ENCODE measurements at places on chromosomes 3 and 15.

GRCh38 chr3:77081240-77081661, 41.4 kb downstream of the ROBO2 start:
- no peak for DNase-seq

DNA sequence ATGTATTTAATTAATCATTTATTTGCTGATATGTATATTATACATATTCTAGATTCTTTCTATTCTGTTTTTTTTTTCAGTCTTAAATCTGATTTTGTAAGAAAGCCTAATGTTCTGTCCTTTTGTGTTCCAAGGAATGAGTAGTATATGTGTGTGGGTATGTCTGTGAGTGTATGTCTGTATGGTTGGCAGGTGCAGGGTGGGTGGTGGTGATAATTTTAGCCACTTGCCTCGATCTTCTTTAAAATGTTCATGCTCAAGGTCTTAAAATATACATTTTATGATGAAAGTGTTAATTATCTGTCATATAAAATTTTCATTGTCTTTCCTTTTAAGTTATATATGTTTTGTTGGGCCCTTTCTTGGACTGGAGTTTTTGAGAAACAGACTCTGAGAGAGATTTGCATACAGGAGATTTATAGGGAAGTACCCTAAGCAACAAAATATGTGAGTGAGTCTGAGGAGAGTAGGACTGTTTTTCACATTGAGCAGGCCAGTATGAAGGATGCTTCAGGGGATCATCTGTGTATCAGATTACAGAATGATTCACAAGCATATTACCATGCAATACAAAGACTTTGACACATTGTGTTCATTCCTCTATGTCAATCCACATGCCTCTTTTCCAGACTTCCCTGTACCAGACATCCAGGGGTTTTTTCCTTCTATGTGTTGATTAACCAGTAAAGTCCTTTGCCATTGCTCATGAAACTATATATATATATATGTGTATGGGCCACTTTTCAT, 211.0 kb upstream of the DPPA4 start:
- no peak for DNase-seq

DNA sequence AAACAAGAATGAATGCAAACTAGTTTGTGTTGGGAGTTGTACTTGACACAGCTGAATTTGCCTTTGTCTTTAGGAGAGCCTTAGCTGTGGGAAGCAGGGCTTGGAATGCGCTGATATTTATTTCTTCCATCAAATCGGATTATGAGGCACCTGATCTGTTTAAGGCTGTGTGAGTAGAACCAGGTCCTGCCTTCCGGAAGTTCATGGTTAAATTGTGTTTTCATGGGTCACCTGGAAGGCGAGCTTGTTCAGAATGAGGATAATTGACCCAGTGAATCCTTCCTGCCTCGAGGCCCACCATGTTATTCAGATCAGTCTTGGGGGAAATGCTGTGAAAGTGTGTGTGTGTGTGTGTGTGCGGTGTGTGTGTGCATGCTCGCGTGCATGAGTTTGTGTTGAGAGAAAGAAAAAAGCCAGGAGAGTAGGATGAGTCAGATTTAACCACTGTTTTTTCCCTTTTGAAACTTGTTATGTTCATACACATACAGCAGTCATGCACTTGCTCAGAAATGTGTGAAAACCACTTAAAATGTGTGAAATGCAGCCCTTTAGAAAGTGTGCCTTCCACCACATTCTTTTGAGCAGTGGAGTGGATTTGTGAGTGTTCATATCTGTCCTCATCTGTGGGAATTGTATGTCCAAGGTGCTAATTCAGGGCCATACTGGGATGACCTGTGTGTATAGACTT, 36.7 kb downstream of the SMAD3 start:
- DNase-seq, result no peak

DNA sequence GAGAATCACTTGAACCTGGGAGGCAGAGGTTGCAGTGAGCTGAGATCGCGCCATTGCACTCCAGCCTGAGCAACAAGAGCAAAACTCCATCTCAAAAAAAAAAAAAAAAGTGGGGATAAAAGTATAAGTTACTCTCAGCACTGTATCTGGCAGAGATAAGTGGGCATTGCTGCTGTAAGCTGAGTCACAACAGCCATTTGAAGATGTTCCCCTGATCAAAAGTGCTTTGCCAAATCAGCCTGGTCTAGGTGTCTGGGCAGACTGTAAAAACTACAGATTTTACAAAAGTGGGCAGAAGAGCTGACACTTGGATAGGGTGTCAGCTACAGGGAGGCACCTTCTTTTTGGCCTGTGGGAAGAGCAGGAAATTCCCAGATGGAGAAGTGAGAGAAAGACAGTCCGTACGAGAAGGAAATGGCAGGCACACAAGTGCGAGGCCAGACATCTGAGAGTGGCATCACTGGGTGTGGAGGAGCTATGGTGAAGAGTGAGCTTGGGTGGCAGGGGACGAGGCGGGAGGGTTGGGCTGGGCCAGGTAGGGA, 78.5 kb downstream of the TRAK1 start:
- DNase-seq, result no peak

DNA sequence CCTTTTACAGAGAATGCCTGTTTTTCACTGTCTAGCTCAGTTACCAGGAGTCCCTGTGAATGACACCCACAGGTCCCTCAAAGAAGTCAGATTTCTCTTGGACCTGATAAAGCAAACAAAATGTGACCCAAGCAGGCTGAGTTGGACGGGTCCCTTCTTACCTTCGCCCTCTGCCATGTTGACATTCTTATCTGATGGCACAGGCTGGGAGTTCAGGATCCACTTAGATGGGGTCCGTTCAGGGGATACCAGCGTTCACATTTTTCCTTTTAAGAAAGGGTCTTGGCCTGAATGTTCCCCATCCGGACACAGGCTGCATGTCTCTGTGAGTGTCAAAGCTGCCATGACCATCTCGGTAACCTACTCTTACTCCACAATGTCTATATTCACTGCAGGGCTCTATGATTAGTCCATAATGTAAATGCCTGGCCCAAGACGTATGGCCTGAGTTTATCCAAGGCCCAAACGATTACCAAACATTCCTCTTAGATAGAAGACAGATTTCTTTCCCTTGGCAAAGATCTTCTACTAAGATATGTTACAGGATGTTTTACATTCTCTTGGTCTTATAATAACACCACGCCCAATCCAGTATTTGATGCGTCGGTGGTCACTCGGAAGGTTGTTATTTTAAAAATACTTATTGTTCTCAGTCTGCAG, 179.1 kb downstream of the THSD4 start:
- DNase-seq, result peak; percentile 47

- DNase-seq, result no peak
Observed at GRCh38 chr3:155356594-155357370, 63.3 kb upstream of the STRIT1 start.

DNA sequence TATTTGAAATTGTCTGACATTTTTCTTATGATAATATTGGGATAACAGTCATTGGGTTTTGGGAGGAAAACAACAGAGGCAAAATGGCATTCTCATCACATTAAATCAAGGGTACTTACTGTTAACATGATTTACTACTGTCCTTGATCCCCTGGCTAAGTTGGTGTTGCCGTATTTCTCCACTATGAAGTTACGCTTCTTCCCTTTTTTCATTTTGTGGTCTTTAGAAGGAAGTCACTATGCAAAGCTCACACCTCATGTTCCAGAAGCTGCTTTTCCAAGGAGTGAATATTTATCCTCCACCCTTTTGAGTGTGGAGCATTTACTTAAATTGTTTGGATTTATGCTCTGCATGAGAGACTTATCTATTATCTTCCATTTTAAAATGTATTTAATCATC, 63.7 kb downstream of the ALCAM start:
- no peak for DNase-seq

DNA sequence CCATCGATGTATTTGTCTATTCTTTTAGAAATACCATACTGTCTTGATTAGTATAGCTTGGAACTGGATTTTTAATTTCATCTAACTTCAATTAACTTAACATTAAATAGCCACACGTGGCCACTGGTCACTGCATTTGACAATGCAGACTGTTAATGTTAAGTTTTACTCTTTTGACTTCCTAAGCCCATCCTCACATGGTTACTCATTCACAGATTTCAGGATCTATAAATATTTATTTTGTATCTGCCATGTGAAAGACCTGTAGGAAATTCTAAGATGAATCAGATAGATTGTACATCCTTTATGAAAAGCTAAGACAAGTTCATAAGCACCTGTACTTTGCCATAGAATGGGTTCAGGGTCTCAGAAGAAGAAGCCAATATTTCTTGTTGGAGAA, 8.3 kb upstream of the RORA start:
- DNase-seq, result no peak

- no peak for DNase-seq
Observed at GRCh38 chr15:59352189-59352588, 20.5 kb downstream of the MYO1E start.

- DNase-seq, result no peak
Observed at GRCh38 chr3:15936312-15936711, 138.5 kb upstream of the ANKRD28 start.

- no peak for DNase-seq
Observed at GRCh38 chr3:23875113-23875725, 41.6 kb downstream of the NKIRAS1 start.

- DNase-seq, result no peak
Observed at GRCh38 chr15:92883876-92884435, 16.2 kb upstream of the CHD2 start.

- no peak for DNase-seq
Observed at GRCh38 chr3:133367956-133368355, 31.9 kb upstream of the BFSP2 start.

- DNase-seq, result peak; percentile 59
Observed at GRCh38 chr3:134471521-134472193, 14.1 kb downstream of the ANAPC13 start.

DNA sequence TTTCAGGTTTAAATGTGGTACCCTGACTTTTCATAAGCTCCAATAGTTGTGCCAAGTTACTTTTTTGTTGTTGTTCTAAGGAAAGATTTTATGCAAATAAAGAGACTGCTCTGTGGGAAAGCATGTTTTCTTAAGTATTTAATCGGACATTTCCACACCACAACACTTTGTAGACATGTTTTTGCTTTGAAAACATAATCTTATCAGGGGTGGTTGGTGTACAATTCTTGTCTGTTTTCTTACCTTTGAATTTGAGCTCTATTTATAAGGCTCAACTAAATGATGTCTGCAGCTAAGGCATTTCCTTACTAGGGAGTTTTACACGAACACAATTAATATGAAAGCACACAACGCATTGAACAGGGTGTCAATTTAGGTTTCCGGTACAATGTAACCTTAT, 81.5 kb upstream of the CDIN1 start:
- DNase-seq, result peak; percentile 27

GRCh38 chr15:25525741-25526140, 86.9 kb upstream of the UBE3A start:
- DNase-seq, result no peak

- no peak for DNase-seq
Observed at GRCh38 chr15:68526269-68526668, 52.5 kb upstream of the CORO2B start.

GRCh38 chr15:91258415-91258759, 158.3 kb downstream of the SV2B start:
- DNase-seq, result no peak

- no peak for DNase-seq
Observed at GRCh38 chr3:35643495-35643894, 4.2 kb downstream of the ARPP21 start.

DNA sequence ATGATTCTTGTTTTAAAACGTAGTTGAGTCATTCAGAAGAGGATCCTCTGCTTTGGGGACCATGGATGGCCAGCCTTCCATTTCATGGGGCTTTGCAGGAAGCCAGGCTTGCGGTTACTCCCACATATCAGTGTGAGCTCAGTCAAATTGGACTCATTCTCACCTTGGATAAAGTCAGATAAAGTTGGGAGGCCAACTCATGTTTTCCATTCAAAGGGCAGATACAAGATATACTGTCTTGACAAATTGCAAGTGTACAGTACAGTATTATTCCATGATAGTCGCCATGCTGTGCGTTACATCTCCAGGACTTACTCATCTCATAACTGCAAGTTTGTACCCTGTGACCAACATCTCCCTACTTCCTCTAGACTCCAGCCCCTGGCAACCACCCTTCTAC, 25.5 kb upstream of the B3GNT5 start:
- no peak for DNase-seq

- no peak for DNase-seq
Observed at GRCh38 chr3:45525920-45526203, 68.7 kb upstream of the LIMD1 start.

- DNase-seq, result no peak
Observed at GRCh38 chr3:186929186-186929585, 1.1 kb upstream of the ST6GAL1 start.

- DNase-seq, result no peak
Observed at GRCh38 chr3:193905541-193906396, 230.2 kb upstream of the HES1 start.

GRCh38 chr3:124919756-124920155, 14.8 kb downstream of the MUC13 start:
- DNase-seq, result no peak

GRCh38 chr15:84009616-84010015, 226.0 kb upstream of the GOLGA6L4 start:
- no peak for DNase-seq

- no peak for DNase-seq
Observed at GRCh38 chr3:42090973-42091731, at the start of gene TRAK1. TRAK1 (plus strand) TSS chr3:42091357; CDS start chr3:42091470, 113 bp downstream.

DNA sequence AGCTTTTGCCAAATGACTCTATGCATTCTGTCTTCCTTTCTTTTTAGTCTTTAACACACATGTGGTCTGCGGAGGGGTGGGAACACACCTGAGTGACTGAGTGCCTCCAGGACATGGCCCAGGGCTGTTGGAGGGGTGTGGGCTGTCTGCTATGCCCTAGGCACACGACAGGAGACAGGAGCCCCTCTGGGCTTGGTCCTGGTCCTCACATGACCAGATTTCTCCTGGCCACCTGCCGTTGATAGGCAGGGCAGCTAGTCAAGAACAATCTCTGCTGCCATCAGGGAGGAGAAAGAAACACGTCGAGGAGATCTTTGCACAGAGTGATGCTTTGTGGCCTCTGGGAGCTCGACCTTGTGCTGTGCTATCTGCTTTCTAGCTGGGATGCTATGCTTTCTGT, 176.6 kb downstream of the KLF13 start:
- DNase-seq, result no peak

- no peak for DNase-seq
Observed at GRCh38 chr3:184812662-184813042, 686 bp downstream of the VPS8 start.

DNA sequence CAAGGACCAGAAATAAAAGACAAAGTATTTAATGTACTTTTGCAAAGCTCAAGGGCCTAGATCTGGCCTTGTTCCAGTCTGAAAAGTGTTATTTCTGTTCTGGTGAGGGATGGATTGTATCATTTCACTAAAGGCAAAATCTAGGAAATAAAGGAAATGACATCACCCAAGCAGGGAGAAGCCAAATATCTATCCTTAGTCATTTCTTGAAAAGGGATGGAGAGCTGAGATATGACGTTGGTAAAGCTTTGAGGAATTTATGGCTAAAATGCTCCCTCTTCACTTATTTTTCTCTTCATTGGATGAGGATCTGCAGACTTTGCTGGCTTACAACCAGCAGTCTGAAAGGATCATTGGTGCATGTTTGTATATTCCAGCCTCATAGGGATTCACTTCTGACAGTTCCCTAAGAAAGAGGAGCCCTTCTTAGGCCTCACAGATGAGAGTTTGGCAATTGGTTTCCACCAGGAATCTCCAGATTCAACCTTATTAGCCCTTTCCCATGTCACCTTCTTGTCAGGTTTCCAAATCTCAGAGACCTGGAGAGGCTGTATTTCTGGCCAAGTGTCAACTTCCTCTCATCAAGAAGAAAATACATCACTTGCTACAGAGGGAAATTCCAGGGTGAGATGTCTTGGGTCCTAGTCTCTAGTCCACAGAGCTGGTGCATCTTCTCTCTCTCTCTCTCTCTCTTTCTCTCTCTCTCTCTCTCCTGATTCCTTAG, 93.7 kb upstream of the BOC start:
- peak; percentile 13 for DNase-seq

All from kidney capillary endothelial cell (primary cell).